Hematopoietic multipotent progenitor cell treated with erythropoietin and hydrocortisone succinate and interleukin-3 and kit ligand, for 8 days (in vitro differentiated cells): ENCODE measurements at places on chromosomes 11 and 22.

GRCh38 chr11:67640758-67641337 lies 1.3 kb upstream of the TBX10 start:
- DNase-seq = no peak

GRCh38 chr22:29994943-29995342 lies 85.3 kb upstream of the HORMAD2 start:
- DNase-seq = no peak

DNA sequence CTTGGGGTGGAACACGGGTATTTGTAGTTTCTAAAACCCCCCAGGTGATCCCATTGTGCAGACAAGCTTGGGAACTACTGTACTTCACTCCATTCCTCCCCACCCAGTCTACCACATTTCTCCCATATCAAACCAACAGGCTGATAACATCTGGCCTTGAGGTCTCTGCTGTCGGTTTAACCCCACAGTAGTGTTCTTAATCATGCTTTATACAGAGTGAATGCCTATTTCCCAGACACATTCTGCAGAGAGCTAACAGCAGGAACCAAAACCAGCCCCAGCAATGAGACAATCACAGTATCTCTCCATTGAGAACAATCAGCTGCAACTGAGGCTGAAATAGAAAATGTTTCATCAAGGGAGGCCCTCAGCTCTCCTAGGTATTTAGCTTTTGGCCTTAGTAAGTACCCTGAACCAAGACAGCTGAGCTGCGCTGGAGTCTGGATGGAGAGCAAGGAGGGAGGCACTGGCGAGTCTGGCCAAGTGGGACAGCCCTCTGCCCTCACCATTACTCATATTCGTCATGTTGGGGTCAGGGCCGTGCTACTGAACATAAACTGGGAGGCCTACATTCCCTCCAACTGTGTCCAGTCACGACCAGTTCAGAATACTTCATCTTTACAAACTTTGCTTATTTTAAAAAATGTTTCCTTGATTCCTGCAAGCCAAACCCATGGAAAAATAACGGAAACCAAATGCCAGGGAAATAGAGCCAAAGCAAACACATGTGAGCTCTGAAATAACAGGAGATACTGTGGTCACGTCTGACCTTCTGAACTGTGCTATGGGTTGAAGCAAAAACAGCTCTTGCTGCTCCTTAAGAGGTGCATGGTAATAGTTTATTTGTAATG lies 81.0 kb downstream of the CCDC34 start:
- no peak for DNase-seq

GRCh38 chr11:86159581-86159891 lies 85.0 kb upstream of the EED start:
- DNase-seq = no peak

GRCh38 chr11:76837696-76838677 lies 22.7 kb upstream of the ACER3 start:
- peak; percentile 58 for DNase-seq

- DNase-seq = no peak
Measured at GRCh38 chr11:73932781-73933180, 18.0 kb upstream of the DNAJB13 start.

- DNase-seq = peak; percentile 63
Measured at GRCh38 chr11:67071420-67072284, 15.0 kb downstream of the RHOD start.

GRCh38 chr11:81470446-81470845 lies 1263.2 kb downstream of the FAM181B start:
- peak; percentile 1 for DNase-seq

- DNase-seq = no peak
Measured at GRCh38 chr11:115769891-115770290, 265.7 kb upstream of the CADM1 start.

- no peak for DNase-seq
Measured at GRCh38 chr11:109300211-109300610, 121.8 kb upstream of the C11orf87 start.

- peak; percentile 8 for DNase-seq
Measured at GRCh38 chr11:7536100-7536499, 22.3 kb downstream of the PPFIBP2 start.

DNA sequence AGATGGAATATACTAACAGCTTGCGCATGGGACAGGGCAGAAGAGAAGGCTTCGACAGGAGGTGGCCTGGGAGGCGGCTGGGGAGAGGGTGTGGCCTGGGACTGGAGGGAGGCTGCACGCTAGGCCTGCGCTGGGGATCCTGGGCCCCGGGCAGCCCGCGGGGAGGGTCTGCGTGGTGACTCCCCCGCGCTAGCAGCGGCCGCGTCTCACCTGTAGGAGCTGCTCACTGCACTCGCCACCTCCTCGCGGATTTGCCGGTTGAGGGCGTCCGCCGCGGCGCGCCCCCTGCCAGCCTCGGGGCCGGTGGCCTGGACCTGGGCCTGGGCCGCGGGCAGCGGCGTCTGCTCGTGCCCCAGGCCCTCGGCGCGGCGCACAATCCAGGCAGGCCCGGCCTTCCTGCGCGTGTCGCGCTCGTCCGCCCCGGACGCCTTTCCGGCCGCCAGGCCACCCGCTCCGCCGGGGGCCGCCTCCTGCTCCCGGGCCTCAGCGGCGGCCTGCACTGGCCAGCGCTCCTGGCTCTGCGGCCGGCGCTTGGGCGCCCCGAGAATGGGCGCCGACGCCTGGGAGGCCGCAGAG lies 1.5 kb downstream of the MAP6 start:
- DNase-seq = no peak

GRCh38 chr11:62542111-62542745 lies 4.4 kb downstream of the AHNAK start:
- DNase-seq = no peak
